ENCODE measurements at places on chromosomes 13 and 19.
A peak's percentile ranks its signal among the peaks of the same experiment; 100 is the strongest.

DNA sequence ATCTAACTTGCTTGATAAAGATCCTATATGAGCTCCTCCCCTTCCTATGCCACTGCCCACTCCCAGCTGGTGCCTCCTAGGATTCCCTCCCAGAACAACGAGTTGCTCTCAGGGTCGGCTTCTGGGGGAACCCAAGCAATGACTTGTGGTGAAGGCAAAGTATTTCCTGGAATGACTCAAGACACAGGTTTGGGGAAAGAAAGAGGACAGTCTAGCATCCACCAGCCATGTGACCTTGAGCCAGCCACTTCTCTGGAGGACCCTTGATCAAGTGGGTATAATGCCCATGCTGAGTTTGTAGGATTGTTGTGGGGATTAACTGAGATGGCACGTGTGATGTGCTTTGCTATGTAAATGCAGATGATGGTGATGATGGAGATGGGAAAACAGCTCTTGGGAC is 33.0 kb downstream of the MBD3L2B start:
- no peak for DNase-seq

- DNase-seq, result no peak
Observed at GRCh38 chr13:65921933-65922332, 1308.2 kb downstream of the PCDH9 start.

- DNase-seq, result peak; percentile 23
Observed at GRCh38 chr19:3516675-3517207, 10.6 kb downstream of the FZR1 start.

DNA sequence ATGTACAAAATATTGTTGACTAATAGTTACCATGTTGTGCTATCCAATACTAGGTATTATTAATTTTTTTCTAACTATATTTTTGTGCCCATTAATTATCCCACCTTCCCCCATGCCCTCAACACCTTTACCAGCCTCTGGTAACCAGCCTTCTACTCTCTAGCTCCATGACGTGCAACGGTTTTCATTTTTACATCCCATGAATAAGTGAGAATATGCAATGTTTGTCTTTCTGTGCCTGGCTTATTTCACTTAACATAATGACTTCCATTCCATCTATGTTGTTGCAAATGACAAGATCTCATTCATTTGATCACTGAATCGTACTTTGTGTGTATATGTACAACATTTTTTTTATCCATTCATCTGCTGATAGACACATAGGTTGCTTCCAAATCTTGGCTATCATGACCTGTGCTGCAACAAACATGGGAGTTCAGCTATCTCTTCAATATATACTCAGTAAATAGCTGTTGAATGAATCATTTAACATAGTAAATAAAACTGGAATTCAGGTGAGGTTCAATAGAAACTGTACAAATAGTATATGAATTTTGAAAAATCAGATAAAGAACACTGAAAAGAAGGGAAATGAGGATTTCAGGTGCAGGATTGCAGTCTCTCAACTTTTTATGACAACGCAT is 509.0 kb upstream of the MIR17HG start:
- DNase-seq, result no peak

GRCh38 chr19:14536926-14537692 is 7.7 kb downstream of the TECR start:
- peak; percentile 32 for DNase-seq

DNA sequence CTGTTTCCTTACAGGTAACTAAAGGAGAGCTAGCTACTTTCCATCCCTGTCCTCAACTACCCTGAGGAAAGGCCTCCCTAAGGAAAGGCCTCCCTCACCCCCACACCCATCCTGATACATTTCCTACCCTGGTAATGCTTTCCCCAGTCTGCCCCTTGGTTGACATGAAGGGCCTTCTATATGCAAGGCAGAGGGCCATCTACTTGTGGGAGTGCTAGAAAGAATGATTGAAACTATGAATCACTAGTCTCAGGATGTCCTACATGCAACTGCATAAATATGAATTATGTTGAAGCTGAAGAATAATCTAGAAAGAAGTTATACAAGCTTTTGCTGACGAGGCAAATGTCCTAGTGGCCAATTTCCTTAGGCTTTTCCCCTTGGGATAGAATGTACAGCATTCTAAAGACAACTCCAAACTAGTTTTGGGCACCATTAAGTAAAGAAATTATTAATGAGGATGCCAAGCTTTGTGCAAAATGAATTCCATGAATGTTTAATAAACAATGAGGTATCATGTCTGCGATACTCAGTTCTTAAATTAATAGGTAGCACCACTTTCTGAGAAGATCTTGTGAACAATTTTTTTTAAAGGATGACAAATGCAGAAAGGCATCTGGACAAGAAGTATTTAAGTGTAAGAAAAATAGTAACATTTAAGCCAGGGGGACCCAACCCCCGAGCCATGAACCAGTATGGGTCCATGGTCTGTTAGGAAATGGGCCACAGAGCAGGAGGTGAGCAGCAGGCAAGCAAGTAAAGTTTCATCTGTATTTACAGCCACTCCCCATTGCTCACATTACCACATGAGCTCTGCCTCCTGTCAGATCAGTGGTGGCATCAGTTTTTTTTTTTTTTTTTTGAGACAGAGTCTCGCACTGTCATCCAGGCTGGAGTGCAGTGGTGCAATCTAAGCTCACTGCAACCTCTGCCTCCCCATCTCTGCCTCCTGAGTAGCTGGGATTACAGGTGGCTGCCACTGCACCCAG is 223.0 kb downstream of the LHFPL6 start:
- no peak for DNase-seq

GRCh38 chr13:50365408-50366391 is 350.5 kb downstream of the KCNRG start:
- DNase-seq, result peak; percentile 71

- DNase-seq, result no peak
Observed at GRCh38 chr19:16952046-16952445, 63.2 kb downstream of the F2RL3 start.

All from stimulated activated CD4-positive, alpha-beta T cell treated with anti-CD3 and anti-CD28 coated beads, Interleukin-4, amount 100 ng/mL, for 24 hours (primary cell).